Stimulated activated CD8-positive, alpha-beta memory T cell treated with anti-CD3 and anti-CD28 coated beads, Interleukin-2, amount 100 ng/mL, for 1 hour (primary cell): ENCODE measurements at places on chromosomes 7 and 10.

DNA sequence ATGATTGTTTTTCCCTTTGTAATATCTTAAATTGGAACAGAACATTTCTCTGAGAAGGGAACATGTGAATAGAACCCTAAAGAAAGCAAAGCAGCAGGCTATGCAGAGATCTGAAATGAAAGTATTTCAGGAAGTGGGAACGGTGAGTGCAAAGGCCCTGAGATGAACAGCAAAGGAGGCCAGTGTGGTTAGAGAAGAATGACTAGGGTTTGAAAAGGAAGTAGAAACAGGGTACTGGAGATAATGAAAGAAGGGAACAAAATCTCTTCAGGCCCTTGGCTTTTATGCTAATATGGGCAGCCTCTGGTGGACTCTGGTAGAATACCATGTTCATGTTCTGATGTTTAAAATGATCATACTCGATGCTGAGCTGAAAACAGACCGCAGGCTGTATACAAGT lies 22.2 kb downstream of the ARHGAP21 start:
- DNase-seq = no peak

DNA sequence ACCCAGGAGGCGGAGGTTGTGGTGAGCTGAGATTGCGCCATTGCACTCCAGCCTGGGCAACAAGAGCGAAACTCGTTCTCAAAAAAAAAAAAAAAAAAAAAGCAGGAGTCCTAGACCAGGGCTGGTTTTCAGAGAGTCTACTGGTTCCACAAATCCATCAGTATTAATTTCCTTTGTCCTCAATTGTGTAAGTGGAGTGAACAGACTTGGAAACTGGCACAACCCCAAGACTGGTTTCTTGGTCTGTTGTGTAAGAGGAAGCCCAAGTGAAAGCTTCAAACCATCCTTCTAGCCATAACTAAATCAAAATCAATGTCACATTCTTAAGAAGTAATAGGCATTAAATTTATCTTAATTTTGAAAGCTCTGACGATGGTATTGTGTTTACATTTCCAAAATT lies 213.6 kb downstream of the DGKI start:
- no peak for DNase-seq

DNA sequence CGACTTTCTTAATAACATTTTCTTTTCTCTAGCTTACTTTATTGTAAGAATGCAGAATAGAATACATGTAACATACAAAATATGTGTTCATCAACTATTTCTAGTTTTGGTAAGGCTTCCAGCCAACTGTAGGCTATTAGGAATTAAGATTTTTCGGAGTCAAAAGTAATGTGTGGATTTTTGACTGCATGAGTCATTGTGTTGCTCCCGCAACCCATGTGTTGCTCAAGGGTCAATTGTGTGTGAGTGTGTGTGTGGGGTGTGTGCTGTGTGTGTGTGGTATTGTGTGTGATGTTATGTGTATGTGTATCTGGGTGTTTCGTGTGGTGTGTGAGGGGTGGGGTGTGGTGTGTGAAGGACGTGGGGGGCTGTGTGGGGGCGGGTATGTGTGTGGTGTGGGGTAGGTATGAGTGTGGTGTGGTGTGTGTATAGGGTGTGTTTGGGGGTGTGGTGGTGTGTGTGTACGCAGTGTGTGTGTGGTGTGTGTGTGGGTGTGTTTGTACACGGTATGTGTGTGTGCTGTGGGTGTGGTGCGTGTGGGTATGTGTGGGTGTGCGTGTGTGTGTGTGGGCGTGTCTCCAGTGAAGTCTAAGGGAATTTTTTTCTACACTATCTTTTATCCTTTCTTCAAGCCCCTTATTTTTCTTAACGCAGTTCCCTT lies 60.5 kb downstream of the RSU1 start:
- no peak for DNase-seq

DNA sequence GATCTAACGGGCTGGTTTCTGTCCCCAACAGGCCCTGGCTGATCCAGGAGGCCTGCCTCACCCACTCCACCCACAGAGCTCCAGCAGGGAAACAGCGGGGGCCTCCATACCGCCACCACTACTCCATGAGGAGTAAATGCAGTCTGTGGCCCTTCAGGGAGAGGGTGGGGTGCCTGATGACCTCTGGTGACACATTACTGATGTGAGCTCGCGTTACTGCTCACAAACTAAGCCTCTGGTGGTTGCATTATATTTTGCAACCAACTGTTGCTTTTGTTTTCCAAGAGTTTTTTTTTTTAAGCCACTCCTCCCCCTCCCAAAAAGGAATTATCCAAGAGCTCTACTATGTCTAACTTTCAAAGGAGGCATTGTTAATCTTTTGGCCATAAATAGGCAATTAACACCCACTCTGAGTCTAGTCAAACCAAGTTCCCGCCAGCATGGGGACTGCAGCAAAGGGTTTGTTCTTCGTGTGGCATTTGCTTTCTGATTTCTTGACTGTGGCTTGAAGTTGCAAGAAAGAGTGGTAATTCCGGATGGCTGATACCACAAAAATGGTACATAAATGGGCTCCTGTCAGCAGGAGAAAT lies 72.6 kb downstream of the FAM53B start:
- DNase-seq = no peak

DNA sequence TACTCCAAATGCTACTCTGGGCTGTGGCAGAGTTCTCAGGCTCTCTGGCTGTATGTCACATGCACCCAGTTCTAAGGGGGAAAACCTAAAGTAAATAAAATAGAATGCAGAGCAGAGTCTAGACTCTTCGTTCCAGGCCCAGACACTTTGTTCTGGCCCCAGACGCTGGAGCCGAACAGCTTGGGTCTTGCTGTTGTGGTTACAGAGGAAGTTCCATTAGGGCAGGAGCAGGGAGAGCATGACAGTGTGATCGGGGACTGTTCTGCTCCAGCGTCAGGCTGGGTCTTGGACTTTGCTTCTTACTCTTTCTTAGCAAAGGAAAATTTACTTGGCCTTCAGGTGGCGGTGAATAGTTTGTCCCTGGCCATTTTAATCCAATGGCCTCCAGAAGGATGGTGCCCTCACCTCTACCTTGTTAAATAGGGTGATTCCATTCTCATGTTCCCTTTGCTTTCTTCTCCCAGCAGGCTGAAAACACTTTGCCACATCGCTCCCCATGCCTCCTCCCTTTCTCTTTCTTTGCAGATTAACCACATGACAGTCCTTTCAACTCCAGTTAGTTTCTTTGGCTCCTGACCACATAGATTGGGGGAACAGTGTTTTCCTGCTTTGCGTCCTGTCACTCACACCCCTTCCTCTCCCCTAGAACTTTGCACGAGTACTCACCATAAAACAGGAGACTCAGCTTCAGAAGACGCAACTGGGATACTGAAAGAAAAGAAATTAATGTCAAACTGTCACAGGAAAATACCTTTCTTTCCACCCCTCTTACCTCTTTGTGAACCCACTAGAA lies 730.8 kb downstream of the SUGCT start:
- no peak for DNase-seq

- no peak for DNase-seq
Measured at GRCh38 chr7:43869867-43870240, 537 bp upstream of the MRPS24 start.

GRCh38 chr7:17770710-17771375 lies 169.5 kb downstream of the SNX13 start:
- no peak for DNase-seq

GRCh38 chr7:55326081-55326835 lies 38.9 kb upstream of the LANCL2 start:
- no peak for DNase-seq

GRCh38 chr10:119449760-119450461 lies 92.6 kb downstream of the RGS10 start:
- no peak for DNase-seq

GRCh38 chr7:14579971-14580370 lies 322.6 kb downstream of the DGKB start:
- no peak for DNase-seq

DNA sequence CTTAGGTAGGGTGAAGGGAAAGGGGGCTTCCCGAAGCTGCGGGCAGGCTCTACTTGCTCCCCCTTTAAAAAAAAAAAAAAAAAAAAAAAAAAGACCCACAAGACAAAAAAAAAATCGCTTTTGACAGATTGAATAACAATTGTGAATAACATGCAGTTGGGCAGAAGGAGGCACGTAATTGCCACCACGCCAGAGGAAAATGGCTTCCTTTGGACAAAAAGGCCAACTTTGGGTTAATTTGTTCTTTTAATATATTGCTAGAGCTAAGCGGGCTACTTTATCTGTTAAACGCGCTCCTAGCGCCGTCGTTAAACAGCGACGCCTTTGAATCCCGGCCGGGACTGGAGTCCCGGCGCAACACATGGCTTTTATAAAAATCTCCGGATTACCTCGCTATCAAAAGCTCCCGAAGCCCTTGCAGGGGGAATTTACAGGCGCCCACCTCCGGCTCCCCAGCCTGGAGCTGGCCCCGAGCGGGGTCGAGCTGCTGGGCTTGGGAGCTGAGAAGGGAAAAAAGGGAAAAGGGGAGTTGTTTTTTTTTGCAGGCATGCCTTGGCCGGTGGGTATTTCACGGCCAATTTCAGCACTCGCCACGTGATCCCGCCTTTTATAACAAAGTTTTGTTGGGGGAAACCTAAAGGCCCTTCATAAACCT lies 1.2 kb downstream of the HOXA11 start:
- DNase-seq = no peak
